ENCODE measurements at places on chromosomes 6 and 20.

GRCh38 chr6:135419162-135419561 lies 78.4 kb downstream of the AHI1 start:
- DNase-seq, result peak; percentile 90

DNA sequence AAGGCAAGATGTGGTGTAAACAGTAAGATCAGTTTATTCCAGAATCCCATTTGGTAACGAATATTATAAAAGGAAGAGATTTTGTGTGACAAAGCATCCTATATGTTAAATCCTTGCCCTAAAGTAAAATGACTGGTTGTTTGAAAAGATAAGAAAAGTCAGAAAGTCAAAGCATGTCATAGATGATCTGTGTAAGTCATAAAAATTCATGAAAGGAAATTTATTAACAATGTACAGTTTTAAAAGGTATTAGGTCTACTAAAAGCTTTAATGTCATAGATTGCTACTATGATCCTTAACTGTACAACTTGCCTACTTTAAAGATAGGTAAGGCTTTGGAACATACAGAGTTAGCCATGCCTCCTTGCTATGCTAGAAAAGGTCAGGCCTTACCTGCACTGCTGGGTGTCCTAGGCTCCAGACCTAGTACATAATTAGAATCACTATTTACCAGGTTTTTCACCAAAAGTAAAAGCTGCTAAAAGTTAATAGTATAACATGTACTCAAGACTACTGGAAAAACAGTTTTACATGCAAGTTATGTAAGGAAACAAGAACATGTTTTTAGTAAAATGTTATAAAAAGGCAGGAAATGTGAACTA lies 1090.1 kb upstream of the ADGRB3 start:
- DNase-seq, result no peak

- DNase-seq, result no peak
Observed at GRCh38 chr20:38726804-38727606, 2.7 kb downstream of the SLC32A1 start.

DNA sequence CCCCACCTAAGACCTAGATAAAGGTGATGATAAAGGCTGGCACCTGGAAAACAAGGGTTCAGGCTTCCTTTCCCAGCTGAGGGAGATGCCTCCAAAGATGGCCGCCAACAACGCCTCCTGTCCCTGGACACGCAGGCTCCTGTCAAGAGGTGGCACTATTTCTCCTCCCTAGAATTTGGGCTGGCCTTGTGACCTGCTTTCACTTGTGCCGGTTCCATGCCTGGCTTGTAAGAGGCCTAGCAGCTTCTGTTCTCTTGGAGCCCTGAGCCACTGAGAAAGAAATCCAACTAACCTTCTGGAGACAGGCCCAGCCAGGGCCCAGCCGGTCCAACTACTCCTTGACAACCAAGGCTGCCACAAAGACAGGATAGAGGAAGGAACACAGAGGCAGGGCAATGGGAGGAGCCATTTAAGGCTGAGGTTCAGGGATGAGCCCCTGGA lies 60.2 kb upstream of the RALY start:
- DNase-seq, result peak; percentile 79

- DNase-seq, result no peak
Observed at GRCh38 chr20:8862092-8862491, 206.8 kb upstream of the PLCB4 start.

DNA sequence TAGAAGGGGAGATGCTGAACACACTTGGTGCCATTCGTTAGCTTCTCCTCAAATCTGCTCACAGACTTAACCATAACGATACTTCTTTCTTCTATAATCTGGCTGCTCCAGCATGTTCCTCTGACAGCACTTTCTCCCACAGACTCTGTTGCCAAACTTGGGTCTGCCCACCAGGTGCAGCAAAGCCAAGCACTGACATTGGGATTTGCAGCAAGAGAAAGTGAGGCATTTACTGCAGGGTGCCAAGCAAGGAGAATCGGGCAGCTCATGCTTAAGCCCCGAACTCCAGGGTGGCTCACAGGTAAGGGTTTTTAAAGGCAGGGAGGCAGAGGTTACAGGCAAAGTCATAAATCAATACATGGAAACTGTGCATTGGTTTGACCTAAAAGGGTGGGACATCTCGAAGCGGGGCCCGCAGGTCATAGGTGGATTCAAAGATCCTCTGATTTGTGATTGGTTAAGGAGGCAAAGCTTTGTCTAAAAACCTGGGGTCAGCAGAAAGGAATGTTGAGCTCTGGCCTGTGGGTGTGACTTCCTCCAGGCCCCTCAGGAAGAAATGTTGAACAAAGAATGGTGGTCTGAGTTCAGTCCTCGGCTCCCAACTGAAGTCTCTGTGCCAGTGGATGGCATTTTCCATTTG lies 25.1 kb upstream of the PNPLA1 start:
- no peak for DNase-seq

- DNase-seq, result peak; percentile 64
Observed at GRCh38 chr20:6704132-6704861, 63.2 kb upstream of the BMP2 start.

- DNase-seq, result no peak
Observed at GRCh38 chr20:56626367-56627121, 2.6 kb upstream of the TFAP2C start.

DNA sequence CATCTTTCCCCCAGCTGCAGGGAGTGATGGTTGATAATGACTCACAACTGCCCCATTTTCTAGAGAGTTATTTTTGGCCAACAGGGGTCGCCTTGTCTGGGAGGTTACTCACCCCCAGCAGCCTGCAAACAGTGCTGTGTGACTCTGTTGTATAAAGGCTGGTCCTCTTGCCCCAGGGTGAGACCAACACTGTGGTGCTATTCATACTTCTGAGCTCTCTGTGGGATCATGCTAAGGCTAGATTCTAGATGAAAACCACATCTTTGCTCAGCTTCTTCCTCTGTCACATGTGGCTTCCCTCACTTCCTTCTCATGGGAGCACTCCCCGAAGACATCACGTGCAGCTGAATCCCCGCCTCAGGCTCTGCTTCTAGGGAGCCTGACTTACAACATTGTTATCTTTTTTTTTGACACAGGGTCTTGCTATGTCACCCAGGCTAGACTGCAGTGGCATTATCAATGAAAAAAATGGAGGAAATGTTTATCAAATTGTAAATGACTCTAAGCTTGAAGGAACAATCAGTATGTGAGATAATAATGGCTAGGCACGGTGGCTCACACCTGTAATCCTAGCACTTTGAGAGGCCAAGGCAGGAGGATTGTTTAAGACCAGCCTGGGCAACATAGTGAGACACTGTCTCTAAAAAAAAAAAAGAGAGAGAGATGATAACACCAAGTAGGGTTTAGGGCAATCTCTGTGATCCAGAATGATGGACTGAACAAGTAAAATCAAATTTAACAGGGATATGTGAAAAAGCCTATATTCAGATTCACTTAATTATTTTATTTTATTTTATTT lies 55.7 kb upstream of the SLC23A2 start:
- DNase-seq, result peak; percentile 31

DNA sequence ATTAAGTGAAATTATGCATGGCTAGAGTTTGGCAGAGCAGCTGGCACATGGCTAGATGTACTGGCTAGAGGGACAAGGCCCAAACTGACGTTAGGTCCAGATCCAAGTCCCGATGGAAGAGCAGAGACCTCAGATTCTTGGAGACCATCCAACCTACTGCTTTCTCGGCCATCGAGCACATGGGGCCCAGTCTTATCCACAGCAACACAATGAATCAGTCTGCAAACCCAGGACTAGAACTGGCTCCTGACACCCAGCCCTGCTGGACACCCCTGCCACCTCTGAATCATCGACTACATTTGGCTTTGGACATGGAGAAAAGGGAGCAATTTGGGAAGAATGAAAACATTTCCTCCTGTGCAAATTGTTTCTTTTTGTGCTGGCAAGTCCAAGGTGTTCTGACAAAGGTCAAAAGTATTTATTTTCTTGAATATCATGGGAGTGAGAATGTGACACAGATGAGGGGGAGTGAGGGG lies 23.9 kb upstream of the YWHAB start:
- DNase-seq, result peak; percentile 93

DNA sequence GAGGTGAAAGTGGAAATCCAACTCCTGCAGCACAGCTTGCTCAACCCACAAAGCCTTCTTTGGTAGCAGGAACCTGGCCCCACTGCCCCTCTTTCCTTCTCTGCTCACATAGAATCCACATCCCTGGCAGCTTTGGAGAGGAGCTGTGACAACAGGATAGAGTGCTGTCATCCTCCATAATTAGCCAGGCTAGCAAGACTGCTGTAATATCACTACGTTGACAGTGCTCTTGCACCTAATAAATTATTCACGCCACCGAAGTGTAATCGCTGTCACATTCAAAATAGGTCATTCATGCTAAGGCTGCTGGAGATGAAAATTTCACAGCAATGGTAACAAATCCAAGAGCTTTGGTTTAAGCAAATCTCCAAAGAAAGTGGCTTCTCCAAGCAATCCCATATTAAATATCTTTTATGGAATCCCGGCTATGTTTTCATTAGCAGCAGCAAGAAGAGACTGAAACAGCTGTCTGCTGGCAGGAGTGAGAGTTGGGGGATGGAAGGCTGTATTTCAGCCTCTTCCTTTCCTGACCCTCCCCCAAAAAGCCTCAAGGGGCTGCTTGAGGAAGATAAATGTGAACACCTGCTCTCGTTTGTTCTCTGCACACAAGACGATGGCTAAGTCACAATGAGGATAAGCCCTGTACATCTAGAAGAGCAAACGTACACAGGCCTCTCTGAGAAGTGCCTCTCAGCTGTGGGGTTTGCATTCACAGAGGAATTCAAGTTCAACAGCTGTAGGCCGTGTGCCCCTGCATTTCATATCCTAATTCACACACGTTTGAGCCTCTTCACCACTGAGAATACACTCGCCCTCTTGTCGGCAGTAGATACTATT lies 16.5 kb downstream of the RIPOR2 start:
- DNase-seq, result no peak

DNA sequence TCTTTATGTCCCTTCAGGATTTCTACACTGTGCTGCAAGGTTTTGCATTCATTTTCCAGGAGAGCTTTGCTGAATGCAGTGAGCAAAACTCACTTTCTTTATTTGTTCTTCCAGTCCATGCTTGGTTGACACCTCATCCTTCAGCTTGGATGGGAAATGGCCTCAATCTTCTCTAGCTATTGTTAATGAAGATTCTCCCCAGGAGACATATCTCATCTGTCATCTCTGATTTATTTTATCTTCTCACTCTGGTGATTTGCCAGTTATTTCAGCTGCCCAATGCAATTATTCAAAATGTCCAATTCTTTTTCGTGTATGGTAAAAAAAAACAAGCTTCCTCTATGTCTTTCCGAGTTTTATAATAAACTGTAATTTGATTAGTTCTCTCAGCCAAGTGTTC lies 77.9 kb upstream of the PAK5 start:
- DNase-seq, result no peak

- peak; percentile 22 for DNase-seq
Observed at GRCh38 chr20:63536241-63536977, 767 bp downstream of the PTK6 start.

DNA sequence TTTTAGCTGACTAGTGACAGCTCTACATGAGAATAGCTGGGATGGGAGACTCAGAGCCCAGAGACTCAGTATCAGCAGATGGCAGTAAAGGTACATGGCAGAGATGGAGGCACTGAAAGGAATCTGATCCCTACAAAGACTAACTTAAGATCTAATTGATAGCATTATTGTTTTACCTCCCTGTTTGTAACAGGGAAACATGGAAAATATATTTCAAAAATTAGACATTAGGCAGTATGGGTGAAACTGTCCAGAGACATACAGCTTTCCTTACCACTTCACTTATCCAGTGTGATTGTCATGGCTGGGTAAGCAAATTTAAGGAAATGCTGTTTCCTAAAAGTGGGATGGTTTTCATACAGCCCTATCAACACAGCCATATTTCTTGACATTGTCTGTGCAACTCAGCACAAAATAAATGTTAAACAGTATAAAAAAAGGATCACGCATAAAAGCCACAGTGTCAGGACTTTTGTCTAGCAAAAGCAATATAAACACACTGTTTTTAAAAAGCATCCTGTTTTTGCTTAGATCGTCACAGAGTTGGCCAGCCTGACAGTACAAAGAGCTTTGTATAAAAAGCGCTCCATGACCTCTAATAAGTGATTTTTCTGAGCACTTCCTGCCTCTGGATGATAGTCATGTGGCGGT lies 376.9 kb downstream of the PHF3 start:
- peak; percentile 57 for DNase-seq

DNA sequence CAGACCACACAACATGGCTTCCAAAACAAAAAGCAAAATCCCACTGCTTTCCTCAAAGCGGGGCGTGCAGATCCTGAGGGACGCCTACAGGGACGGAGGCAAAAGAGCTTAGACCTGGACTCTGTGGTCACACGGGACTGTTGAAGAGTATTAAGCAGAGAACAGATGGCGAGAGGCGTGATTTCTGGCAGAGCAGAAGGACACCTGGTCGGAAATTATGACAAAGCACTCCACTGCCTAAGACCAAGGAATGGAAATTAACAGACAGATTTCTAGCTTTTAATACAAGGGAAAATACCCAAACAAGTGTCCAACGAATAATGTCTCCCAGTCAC lies 15.4 kb downstream of the CST7 start:
- no peak for DNase-seq

- no peak for DNase-seq
Observed at GRCh38 chr6:155278319-155279049, 14.7 kb downstream of the CLDN20 start.

- DNase-seq, result peak; percentile 58
Observed at GRCh38 chr6:109743739-109744138, 52.6 kb downstream of the FIG4 start.

- peak; percentile 91 for DNase-seq
Observed at GRCh38 chr6:57257911-57258541, 35.9 kb upstream of the RAB23 start.

GRCh38 chr20:20063941-20064702 lies 11.8 kb downstream of the CFAP61 start:
- no peak for DNase-seq

DNA sequence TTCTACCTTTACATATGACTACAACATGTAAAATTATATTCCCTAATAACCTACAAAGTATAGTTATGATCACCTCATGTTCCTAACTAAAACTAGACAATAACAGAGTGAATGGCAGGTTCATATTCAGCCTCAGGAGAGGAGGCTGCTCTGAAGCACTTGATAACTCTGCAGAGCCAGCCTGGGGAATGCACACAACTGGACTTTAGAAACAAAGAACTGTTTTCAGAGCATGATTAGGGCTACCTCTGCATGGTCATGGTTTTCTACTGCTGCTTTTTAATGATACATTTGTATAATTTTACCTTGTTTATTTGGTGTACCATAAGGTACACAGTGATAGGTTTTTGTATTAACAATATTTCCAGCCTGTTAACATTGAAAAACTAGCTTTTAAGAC lies 50.3 kb downstream of the TRPC4AP start:
- DNase-seq, result no peak

GRCh38 chr20:14775778-14776177 lies 438.4 kb upstream of the FLRT3 start:
- peak; percentile 41 for DNase-seq

DNA sequence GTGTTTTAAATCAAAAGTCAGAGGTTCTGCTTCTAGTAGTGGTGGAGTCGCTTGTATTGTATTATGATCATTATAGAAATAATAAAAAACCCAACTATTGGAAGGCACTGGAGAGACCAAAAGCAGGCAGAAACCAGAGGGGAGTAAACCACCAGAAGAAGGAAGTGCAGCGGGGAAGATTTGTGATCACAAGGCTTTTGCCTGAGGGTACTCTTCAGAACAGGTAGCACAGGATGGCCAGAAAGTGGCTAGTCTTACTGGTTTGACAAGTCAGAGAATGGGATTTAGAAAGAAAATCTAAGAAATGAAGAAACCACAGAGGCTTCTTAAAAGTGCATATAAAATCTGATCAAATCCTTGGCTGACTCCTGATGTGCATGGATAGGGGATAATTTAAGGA lies 24.0 kb downstream of the MAPK13 start:
- DNase-seq, result no peak

Data from fibroblast of the aortic adventitia (primary cell).